ENCODE measurements at places on chromosomes 2 and 18.

GRCh38 chr18:9478545-9478944, 3.2 kb downstream of the RALBP1 start:
- no peak for DNase-seq

DNA sequence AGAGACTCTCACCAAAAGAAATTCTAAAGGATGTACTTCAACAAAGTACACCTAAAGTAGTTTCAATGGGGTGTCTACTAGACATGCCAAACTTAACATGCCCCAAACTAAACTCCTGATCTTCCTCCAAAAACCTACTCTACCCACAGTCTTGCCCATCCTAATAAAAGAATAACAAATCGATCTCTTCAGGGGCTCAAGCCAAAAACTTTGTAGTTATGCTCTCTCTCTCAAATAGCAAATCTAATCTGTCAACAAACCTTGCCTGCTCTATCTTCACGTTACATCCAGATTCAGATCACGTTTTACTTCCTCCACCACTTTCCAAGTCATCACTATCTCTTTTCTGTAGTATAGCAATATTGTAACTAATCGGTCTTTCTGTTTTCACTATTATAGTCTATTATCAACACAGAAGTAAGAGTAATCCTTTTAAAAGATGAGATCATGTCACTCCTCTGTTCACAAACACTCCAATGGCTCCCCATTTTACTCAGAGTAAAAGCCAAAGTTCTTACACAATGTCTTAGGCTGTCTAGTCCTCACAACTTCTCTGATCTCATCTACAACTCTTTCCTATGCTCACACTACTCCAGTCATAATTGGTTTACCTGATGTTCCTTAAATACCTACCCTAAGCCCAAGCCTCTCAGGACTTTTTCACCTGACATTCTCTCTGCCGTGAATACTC, 79.9 kb downstream of the THADA start:
- no peak for DNase-seq

DNA sequence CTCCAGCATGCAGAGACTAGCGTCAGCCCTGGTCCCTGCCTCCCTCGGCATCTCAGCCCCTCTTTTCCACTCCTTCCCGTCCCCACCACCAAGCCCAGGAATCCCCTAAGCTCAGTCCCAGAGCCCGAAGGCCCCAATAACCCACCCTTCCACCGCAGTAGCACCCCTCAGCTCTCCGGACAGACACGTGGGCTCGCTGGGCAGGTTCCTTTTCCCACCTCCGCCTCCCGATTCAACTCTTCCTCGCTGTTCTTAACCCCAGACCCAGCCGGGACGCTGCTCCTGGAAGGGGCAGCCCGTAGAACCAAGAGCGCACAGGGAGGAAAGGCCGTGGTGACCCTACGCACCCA, 1.4 kb downstream of the IHH start:
- no peak for DNase-seq

DNA sequence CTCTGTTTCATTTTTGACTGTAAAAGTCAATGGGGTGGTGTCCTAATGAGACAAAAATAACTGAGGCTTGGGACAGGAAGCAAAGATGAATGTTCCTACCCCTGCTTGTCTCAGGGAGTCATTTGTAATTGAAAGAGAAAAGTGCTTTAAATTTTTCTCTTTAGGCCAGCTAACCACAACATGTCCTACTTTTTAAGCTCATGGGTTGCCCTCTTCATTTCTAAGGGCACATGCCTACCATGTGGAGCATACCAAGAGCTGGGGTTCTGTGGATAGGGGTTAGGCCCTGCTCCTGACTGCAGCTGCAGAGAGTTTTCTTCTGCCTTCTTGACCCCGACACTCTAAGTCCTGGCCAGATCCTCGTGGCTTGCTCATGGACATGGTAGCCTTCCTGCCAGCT, 96.8 kb upstream of the ARL4C start:
- DNase-seq: no peak

GRCh38 chr2:135701442-135701841, 40.2 kb upstream of the UBXN4 start:
- no peak for DNase-seq

GRCh38 chr2:235918876-235919275, 249.3 kb downstream of the GBX2 start:
- no peak for DNase-seq

- DNase-seq: no peak
Observed at GRCh38 chr2:209383212-209383611, 40.6 kb upstream of the MAP2 start.

GRCh38 chr2:220353897-220354296, 726.5 kb downstream of the SLC4A3 start:
- no peak for DNase-seq

DNA sequence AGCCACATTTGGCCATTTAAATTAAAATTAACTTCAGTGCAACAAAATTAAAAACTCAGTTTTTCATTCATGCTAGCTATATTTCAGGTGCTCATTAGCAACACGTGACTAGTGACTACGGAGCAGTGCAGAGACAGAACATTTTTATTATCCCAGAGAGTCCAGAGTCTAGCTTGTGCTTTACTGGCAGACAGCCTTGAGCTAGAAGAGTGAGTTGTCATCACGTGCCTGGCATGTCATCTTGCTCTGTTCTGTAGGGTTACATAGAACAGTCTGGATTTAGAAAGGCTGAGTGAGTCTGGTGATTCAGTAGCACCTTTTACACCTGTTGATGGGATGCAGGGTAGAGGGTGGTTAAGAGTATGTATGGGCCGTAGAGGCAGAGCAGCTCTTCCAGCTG, 136.9 kb upstream of the IL1R2 start:
- DNase-seq: no peak

- no peak for DNase-seq
Observed at GRCh38 chr2:205858275-205858674, 176.0 kb downstream of the NRP2 start.

DNA sequence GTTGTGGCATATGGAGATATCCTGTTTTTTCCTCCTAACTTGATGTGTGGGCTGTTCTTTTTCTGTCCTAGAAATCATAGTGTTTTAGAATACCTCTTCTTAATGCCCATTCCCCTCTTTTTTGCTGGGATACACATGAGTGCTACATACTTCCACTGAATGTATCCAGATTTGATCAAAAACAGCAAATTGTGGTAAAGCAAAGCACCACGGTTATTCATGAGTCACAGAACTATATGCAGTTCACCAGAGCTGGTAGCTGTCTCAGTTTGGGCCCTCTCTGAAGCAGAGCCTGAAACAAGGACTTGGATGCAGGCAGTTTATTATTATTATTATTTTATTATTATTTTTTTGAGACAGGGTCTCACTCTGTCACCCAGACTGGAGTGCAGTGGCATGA, 69.9 kb upstream of the CTLA4 start:
- DNase-seq: no peak
